ENCODE measurements at places on chromosomes 1 and 21.

DNA sequence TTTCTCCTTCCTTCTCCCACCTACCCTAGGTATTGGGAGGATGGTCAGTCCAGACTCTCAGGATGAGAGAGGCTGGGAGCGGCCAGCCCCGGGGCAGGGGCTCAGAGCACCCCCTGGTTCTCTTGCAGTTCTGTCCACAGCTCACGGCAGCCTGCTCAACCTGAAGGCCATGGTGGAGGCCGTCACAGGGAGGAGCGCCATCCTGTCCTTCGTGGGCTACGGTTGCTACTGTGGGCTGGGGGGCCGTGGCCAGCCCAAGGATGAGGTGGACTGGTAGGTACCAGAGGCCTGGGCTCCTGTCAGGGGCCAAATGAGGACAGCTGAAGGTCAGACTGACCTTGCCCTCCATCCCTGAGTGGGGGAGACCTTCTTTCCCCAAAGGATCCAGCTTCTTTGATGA is 4.2 kb downstream of the PLA2G2F start:
- DNase-seq = no peak

- DNase-seq = no peak
Measured at GRCh38 chr1:41802532-41803501, 115.9 kb downstream of the HIVEP3 start.

GRCh38 chr1:212670301-212670700 is 29.3 kb downstream of the BATF3 start:
- DNase-seq = no peak

DNA sequence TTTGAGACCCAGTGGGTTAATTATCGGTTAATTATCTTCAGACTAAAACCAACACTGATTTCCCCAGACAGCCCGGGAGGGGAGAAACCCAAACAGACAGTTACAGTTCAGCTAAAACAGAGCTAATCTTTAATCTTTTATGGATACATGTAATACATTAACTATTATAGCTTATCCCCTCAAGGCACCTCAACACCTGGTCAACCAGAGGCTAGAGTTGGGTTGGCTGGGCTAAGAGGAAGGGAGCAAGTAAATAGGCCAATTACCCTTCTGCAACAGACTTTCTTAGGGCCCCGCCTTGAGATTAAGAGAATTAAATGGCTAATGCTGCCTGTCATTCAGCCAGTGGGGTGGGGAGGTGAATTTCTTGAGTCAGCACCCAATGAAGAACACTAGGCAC is 6.6 kb upstream of the MED18 start:
- no peak for DNase-seq

- DNase-seq = no peak
Measured at GRCh38 chr21:42624095-42624790, 29.2 kb upstream of the PDE9A start.

DNA sequence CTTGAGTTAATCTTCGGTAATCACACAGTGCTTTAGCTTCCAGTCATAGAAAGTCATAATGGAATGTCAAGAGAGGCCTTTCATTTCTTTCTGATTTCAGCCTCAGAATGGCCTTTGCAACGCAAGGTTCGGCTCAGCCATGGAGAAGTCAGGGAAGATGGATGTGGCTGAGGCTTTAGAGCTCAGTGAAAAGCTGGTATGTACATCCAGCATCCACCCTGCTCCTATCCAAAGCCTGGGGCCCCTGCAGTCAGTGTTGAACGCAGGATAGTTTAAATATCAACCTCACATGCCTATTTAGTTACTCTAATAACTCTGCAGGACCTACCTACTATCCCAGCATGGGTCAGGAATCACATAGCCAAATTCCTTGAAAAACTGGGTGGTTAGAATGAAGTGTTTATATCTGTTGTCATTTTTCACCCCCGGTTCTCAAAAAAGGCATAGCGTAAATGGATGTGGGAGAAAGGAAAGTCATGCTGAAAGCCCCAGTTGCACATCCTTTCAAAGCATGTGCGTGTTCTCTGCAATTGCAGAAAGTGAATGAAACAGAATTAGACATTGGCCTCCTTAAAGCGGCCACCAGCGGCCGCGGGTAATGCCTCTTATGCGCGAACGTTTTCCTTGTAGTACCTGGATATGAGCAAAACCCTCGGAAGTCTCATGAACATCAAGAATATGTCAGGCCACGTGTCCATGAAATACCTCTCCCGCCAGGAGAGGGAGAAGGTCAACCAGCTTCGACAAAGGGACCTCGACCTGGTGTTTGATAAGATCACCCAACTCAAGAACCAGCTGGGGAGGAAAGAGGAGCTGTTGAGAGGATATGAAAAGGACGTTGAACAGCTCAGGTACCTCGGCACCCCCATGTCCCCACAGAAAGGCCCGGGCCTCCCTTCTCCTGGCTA is 28.8 kb upstream of the EFHD2 start:
- no peak for DNase-seq

DNA sequence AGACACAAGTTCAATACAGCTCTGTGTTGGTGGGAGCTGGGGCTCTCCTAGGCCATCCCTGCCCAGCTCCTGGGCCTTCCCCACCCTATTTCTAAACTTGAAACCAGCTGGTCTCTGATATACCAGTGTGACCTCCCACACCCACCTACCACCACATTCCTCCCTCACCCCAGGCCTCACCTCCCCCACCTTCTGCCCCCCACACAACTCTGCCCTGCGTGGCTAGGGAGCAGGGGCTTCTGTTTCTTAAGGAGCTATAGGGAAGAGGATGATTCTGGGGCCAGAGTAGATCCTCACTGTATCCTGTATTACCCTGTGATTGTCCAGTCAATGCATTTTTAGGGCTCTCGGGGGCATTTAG is 16.5 kb downstream of the NES start:
- no peak for DNase-seq

- DNase-seq = no peak
Measured at GRCh38 chr1:17260264-17260663, 11.4 kb downstream of the PADI3 start.

GRCh38 chr21:18603980-18604379 is 200.4 kb upstream of the TMPRSS15 start:
- DNase-seq = no peak

- DNase-seq = no peak
Measured at GRCh38 chr1:162171111-162171510, 101.6 kb downstream of the NOS1AP start.

GRCh38 chr1:198153103-198153502 is 3.7 kb upstream of the NEK7 start:
- no peak for DNase-seq

DNA sequence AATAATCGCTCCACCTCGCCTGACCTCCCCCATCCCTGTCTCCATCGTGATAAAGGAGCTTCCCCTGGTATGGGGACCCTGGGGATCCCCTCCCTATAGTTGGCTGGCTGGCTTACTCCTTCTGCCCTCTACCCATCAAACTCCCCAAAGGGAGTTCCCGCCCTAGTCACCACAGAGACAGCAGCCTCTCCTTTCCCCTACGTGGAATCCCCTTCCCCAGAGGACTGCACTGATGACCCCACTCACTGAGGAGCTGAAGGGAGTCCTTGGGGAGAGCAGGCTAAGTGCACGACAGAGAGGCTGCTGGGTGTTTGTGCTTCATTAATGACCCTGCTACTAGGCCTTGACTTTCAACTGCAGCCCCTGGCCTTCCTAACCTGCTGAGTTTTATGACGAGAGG is 1.9 kb downstream of the CADM3 start:
- no peak for DNase-seq

DNA sequence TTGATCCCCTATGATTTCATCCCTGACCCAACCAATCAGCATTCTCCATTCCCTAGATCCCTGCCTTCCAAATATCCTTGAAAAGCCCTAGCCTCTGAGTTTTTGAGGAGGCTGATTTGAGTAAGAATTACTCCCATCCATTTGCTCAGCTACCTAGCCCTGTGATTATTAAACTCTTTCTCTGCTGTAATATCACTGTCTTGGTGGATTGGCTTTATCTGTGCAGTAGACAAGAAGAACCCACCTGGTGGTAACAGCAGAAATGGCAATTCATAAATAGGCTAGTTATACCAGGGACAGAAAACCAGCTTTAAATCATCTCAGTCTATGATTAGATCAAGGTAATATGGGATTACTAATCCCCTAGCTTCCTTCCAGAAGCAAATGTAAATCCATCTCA is 13.0 kb downstream of the IL20 start:
- DNase-seq = no peak

- no peak for DNase-seq
Measured at GRCh38 chr1:60765204-60765603, 317.2 kb upstream of the NFIA start.

- no peak for DNase-seq
Measured at GRCh38 chr1:10601342-10602070, 126.8 kb downstream of the PEX14 start.

- DNase-seq = no peak
Measured at GRCh38 chr1:168845140-168845539, 116.1 kb upstream of the DPT start.

DNA sequence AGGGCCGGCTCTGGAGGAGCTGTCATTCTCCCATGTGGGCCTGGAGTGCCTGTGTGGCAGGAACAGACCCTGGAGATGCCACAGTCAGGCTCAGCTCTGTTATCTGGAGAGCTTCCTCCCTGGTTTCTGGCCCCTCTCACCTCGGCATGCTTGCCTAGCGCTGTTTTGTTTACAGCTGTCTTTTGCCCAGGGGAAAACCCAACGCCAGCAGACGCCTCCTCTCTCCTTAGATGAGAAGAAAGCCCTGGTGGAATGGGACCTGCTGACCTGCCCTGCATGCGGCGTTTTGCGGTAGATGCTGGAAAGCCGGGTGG is 104.9 kb downstream of the CRYAA start:
- no peak for DNase-seq

DNA sequence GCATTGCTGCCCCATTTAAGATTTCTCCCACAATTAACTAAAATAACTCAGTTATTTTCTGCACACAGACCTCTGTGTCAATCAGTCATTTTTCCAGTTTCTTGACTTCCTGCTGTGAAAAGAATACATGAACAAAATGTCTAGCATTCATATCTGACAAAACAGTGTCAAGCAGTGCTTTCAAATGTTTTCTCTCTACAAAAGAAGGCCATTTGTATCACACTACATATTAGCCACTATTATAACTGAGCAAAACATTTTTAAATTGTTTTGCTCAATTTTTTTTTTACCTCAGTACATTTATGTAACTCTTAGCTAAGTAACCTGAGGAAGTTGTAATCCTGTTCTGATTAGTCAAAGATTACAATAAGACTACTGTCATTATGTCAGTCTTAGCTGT is 1498.5 kb upstream of the PRMT6 start:
- no peak for DNase-seq

- DNase-seq = peak; percentile 55
Measured at GRCh38 chr1:115668579-115668978, 26.8 kb downstream of the VANGL1 start.

- no peak for DNase-seq
Measured at GRCh38 chr1:183879494-183879893, 74.6 kb downstream of the RGL1 start.

DNA sequence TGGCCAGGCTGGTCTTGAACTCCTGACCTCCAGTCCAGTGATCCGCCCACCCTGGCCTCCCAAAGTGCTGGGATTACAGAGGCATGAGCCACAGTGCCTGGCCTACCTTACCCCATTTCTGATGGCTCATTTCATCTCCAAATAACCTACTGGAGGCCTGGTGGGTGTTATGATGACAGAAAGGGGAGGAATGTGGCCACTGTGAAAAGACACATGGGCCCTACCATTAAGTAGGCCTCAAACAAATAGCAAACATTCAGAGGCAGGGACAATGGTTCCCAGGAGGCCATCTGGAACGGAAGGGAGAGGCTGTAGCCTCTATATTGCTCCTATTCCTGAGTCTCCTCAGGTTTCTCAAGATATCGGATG is 932 bp upstream of the FCRLA start:
- no peak for DNase-seq

GRCh38 chr21:33854604-33855003 is 61.0 kb downstream of the ATP5PO start:
- no peak for DNase-seq

DNA sequence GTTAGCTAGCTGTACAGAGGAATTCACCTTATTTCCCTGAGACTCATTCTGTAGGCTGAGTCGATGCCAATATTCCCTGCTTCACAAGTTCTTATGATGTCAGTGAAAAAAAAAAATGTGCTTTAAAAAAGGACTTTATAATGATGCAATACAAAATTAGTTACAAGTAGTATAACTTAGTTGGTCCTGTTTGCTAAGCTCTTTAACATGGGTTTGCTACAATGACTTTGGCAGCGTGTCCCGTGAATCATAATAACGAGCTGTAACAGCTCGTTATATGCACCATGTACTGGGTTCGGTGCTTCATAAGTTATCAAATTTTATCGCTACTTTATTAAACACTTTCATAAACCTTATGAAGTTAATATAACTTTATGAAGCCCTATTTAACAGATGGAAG is 349.7 kb downstream of the LMX1A start:
- DNase-seq = no peak

GRCh38 chr1:75085931-75086330 is 48.3 kb upstream of the LHX8 start:
- DNase-seq = no peak

GRCh38 chr1:199311478-199312262 is 672.8 kb downstream of the PTPRC start:
- no peak for DNase-seq

- no peak for DNase-seq
Measured at GRCh38 chr1:51653127-51653526, 36.2 kb downstream of the OSBPL9 start.

DNA sequence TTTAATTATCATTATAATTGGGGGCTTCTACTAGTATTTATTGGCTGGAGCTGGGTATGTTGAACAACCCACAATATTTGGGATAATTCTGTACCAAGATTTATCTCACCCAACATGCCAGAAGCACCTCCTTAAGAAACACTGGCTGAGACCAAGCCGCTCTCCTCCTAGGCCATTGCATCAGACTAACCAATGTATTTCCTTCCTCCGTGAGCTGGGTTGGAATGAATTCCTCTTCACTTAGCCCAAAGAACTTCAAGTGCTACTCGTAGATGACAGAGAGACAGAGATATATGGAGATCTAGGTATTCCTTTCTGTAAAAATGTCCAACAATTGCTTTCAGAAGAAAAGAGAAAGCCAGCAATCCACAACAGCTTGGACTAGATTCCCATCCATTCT is 87.2 kb upstream of the ETS2 start:
- DNase-seq = no peak

DNA sequence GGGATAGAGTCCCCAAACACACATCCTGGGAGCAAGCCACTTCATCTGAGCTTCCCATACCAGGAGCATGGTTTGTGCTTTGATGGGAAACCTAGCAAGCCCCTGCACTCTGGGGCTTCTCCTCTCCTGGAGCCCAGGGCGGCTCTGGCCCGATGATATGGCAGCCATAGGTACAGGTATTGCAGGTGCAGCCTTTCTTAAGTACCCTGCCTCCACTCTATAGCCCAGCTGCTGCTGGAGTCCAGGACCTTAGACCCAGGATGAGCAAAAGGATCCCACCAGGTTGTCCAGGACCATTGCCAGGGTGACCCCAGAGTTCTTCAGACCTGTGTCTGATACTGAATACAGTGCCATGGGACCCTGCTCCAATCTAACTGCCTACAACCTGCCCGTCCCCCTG is 4.2 kb downstream of the C1orf226 start:
- no peak for DNase-seq

Data from skeletal muscle cell (primary cell).